Amniotic stem cell (primary cell): ENCODE measurements at places on chromosomes 3 and 15.
A peak's percentile ranks its signal among the peaks of the same experiment; 100 is the strongest.

DNA sequence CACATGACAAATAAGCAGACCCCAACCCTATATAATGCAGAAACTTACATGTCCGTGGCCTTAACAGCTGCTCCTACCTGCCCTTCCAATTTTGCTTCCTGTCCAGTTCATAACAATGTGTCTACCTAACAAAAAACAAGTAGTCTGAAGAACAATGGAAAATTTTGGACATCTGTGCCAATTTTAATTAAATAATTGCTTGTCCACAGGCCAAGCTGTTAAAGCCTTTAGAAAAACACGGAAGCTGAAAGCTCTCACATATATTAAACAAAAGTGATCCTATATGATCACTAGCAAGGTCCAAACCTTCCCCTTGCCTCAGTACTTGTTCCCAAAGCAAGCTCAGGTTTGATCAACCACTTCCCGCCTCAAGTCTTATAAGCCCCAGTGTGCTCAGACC is 37.1 kb downstream of the MAGI1 start:
- no peak for DNase-seq

- DNase-seq = no peak
These were observed 159.4 kb downstream of the FBLN2 start for GRCh38 chr3:13708301-13708700.

DNA sequence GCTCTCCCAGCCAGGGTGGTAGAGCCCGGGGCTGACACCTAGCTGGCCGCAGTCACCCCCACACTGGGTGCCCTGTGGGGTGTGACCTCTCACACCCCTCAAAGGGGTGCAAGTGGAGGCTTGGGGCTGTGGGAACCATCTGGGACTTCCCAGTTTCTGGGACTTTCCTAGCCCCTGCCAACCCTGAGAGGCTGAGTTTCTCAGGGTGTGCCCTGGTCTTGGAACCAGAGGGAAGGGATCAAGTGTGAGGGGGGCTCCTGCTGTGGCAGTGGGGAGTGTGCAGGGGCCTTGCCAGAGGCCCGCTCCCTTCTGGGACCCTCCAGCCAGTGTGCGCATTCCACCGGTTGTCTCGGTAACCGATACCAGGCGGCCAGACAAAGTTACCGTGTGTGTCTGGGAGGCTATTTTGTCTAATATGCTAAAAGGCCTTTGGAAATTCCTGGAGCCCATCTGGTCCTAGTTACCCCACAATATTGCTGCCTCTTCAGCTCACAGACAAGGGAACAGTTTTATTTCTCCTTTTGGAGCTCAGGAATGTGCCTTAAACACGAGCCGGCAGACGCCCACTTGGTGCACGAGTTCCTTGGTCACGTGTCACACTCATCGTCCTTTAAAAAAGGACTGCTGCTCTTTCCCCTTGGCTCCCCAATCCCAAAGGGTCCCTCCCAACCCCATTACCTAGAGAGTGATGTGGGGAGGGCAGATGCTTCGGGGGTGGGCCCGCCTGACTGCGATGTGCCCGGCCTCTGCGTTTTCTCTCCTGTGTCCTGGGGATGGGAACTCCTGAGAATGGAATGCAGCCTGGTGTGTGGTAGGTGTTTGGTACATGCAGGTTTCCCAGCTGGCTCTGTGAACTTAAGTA is 33.2 kb downstream of the HDAC11 start:
- peak; percentile 14 for DNase-seq

DNA sequence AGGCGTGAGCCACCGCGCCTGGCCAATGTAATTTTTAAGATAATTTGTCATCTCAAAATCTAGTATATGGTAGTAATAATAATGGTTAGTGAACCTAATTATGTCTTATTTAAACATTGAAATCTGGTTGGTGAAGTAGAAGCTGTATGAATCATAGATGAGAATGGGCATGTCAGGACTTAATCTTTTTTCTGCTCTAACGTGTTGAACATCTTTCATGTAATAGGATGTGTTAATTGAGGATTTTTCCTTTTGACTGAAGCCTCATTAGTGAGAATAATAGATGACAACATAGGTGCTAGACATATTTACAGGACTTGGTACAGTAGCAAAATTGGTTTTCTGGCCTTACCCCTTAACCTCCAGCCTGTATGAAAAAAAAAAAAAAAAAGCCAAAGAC is 835.6 kb downstream of the IGSF11 start:
- DNase-seq = no peak

- DNase-seq = no peak
These were observed 53.7 kb downstream of the CD47 start for GRCh38 chr3:108036984-108037741.

DNA sequence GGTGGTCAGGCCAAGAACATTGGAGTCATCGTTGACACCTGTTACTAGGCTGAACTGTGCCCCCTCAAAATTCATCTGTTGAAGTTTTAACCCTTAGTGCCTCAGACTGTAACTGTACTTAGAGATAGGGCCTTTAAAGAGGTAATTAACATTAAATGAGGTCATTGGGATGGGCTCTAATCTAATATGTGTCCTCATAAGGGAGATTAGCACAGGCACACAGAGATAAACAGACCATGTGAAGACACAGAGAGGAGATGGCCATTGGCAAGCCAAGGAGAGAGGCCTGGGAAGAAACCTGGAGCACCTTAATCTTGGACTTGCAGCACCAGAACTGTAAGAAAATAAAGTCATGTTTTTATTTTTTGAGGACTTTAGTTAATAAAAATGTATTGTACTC is 59.6 kb downstream of the PLCL2 start:
- no peak for DNase-seq

DNA sequence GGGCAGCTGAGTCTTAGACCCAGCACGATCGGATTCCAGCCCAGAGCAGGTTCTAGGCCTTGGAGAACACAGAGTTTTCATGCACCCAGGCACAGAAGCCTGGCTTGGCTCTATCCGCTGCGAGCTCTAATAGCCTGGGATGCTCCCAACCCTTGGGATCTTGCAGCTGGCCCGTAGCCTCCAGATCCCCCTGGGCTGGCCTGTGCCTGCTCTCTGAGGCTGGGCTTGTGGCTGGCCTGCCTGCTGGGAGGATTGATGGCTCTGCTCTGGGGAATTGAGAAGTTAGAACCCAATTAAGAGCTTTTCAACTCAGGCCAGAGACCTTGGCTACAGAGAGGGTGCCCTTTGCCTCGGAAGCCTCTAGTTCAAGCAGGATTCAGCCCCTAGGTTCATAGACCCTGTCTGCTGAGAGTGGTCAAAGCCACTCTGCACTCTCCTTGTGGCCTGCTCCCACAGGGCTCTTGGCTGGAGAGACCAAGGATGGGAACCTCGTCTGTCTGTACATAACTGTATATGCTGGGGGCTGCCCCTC is 64.4 kb downstream of the MAGEF1 start:
- no peak for DNase-seq

GRCh38 chr3:165553371-165553770 is 283.9 kb downstream of the BCHE start:
- DNase-seq = no peak

- peak; percentile 77 for DNase-seq
These were observed 17.0 kb downstream of the TOPBP1 start for GRCh38 chr3:133644768-133645167.

DNA sequence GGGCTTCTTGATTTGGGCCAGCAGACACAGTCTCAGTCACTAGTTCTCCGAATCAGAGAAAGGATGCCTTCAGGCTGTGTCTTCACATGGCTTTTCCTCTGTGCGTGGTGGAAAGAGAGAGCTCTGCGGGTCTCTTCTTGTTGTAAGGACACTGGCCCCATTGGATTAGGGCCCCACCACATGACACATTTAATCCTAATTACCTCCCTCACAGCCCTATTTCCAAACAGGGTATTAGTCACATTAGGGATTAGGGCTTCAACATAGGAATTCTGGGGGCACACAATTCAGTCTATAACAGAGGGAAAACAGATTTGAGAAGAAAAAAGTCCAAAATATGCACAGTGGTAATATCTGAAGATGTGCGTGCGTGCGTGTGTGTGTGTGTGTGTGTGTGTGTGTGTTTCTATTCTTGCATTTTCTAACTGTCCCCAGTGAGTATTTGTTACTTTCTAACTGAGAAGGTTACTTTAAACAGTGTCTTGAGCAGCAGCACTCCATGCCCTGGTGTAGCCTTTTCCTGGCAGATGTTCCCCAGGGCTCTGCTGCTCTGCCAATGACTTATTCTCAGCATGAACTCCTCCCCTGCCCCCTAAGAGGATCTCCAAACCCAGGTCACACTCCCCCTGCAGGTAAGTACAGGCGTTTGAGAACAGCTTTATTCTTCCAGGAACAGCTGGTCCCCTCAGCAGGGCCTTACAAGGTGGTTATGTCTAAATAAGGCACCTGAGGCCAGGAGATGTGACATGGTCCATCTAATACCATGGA is 72.9 kb downstream of the RPL39L start:
- DNase-seq = no peak

DNA sequence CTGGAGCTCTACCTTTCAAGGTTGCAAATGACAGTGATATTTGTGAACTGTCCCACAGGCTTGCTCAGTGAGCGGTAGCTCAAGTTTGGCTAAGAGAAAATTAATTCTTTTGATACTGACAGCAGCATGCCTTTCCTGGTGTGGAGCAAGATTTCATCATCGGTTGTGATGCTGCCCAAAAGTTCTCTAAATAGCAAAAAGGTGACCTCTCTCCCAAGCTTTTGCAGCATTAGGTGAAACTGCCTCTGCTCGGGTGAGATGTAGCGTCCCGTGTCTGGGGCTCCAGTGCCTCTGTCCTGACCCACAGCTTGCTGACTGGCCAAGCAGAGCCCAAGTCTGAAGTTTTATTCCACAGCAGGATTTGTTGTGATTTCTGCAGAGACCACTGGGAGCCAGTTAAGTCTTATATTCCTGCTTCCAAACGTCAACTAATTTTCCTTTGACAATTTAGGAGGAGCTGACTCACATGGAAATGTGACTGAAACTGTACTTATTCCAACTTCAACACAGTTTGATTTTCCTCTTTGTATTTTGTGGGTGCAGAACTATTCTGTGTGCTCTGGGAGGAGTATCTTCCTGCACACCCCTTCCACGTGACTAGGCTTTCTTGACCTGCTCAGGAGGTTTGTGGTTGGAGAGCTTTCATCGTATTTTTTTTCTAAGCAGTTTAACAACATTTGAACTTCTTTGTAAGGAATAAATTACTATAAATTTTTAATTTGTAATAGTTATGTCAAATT is 5.9 kb downstream of the SYNM start:
- DNase-seq = no peak

GRCh38 chr15:69394556-69395282 is 19.4 kb upstream of the KIF23 start:
- no peak for DNase-seq

- no peak for DNase-seq
These were observed 1.3 kb downstream of the HHLA2 start for GRCh38 chr3:108297647-108298046.

DNA sequence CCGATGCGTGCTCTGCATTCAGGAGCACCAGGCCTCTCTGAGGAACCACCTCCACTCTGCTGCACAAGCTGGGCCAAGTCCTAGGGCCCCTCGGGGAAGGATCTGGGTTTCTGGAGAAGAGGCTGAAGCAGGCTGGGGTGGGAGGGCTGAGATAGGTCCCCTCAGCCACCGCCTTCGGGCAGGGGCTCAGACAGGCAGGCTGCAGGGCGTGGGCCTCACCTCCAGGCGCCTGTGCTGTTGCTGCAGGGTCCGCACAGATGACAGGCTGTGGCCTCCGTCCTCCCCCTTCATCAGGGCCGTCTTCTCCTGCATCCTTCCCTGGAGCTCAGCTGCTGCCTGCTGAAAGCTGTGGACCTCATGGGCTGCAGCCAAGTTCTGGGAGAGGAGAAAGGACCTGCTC is 15.2 kb downstream of the PLA2G4B start:
- no peak for DNase-seq

GRCh38 chr15:94206463-94207167 is 24.7 kb upstream of the MCTP2 start:
- no peak for DNase-seq

DNA sequence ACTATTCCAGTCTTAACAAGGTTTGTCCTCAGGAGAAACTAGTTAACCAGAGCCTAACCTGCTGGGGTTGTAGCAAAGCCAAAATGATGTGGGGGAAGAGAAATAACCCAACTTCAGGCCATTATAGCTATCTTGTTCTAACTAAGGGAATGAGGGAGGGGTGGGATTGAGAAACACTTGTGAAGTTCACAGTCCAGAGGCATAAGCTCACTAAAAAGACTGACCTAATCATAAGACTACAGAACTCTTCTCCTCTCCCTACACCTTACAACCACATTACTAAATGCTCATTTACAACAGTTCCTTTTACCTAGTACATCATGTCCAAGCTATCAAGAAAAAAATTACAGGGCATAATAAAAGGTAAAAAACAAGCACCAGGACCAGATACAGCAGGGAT is 52.8 kb downstream of the UBE3A start:
- DNase-seq = no peak

GRCh38 chr3:142676151-142676550 is 47.7 kb upstream of the TRPC1 start:
- DNase-seq = no peak

GRCh38 chr3:113747283-113748046 is 630 bp downstream of the ATP6V1A start:
- no peak for DNase-seq

DNA sequence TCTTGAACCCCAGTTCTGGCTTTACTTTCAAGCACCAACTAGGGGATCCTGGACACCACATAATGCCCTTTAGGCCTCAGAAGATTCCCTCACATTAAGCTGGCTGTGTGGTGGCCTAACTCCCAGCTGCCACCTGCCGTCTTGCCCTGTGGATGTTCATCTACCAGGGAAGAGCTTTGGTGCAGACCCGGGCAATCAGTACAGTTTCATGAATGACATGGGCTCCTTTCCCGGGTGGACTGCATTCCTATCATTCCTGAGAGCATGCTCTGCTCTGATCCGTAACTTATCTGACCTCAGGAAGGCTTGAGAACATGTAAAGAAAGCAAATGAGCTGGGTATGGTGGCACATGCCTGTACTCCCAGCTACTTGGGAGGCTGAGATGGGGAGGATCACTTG is 50.0 kb upstream of the GSK3B start:
- no peak for DNase-seq

DNA sequence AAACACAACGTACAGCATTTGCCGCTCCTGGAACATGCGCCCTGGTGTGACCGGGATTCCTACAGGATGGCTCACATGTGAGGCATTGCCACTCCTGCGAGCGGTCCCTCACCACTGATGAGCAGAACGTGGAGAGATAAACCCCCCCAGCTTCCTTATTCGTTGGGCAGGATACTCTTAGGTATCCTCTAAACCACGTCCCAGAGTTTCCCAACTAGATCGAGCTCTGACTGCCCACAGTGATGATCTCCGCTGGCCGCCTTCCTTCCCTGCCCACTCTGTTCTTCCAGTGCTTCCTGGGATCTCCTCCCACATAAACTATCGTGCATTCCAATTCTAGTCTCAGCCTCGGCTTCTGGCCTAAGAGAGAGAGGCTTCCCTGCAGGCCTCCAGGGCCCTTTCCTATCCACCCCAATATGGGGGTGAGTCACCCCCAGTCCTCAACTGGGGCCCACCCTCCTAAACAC is 91.8 kb downstream of the TOP2B start:
- DNase-seq = peak; percentile 46

DNA sequence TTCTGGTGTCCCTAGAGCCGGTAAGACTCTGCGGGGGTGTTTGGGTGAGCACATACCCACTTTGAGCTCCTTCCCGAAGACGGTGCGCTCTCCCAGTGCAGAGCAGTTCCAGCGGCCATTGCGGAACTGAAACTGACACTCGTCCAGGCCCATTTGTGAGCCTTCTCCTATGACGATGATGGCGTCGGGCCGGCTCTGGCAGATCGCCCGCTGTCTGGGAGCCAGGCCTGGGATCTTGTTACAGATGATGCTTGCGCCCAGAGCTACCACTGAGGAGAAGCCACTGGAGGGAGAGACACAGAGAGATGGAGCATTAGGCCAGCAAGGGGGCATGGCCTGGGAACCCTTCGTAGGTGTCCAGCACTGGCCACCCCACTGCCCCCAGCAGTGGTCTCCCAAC is 5.0 kb downstream of the WNT7A start:
- DNase-seq = no peak
